NCI-H1436 treated with DMSO at 0.1 percent for 48 hours (cell line): ENCODE measurements at places on chromosomes 5 and 9.

- peak; percentile 13 for DNase-seq
These were observed 8.9 kb downstream of the CXCL14 start for GRCh38 chr5:135569755-135570452.

GRCh38 chr9:81146684-81147337 is 542.5 kb downstream of the TLE1 start:
- DNase-seq = no peak

DNA sequence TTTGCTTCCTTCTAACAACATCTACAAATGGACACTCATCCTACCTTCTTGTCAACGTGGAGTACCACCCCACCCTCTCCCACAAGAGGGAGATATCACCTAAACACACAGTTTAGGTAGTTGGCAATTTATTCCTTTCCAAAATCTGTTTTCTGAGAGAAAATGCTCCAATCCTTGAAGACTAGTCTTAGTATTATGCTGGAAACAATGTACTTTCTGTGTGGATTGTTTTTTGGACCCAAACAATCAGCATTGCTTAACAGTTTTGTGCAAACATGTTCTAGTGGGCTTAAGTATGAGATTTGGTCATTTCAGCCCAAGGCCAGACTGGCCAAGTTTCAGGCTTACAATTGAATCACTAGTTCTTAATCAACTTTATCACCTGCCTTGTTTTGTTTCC is 359.1 kb downstream of the ARHGEF28 start:
- no peak for DNase-seq

DNA sequence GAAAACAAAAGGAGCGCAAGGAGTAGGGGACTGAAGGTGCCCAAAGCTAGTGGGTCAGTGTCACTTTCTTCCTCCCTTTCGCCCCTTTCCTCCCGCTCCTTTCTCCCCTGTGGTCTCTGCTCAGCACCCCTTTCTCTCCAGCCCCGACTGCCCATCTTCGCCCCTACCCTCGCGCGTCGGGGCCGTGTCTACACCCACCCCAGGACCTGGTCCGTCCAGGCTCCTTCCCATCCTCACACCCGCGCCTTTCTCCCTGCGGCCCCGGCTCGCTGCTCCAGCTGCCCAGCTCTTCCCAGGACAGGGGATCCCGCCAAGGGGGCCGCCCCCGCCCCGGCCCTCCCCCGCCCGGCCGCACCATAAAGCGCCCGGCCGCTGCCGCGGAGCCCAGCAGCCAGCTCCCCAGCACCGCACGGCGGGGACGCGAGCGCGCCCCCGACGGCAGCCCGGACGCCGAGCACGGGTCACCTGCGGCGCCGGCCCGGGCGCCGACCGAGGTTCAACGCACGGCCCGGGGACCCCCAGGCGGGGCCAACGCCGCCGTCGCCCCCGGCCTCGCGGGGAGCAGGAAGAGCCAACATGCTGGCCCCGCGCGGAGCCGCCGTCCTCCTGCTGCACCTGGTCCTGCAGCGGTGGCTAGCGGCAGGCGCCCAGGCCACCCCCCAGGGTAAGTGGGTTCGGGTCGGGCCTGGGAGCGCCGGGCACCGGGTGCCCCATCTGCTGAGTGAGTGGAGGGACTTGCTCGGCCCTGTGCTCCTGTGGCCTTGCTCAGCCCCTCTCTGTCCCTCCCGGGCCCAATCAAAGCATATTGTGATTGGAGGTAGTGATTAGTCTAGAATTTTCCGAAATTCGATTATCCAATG is at the start of gene THBS4:
Gene THBS4 (plus strand): TSS at position 387 of the 860 bp plus-strand sequence. CDS start 190 bp downstream, at position 577.
- no peak for DNase-seq

- DNase-seq = no peak
These were observed 62.5 kb downstream of the COL23A1 start for GRCh38 chr5:178527458-178528307.

DNA sequence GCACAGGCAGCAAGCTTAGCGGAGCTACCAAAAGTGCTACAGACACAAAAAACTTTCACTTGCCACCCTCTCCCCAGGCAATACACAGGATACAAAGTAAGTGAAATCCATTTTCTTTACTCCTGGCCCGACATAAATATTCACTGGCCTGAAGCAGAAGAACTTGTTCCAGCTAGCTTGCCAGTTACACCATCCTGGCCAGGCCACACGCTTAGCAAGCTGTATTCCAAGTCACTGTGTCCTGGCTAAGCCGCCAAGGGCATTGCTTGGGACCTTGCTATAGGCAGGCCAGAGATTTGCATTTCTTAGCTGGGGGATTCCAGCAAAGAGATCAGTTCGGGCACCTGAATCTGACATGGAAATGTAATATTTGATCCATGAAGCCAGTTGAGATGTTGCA is 71.0 kb upstream of the SLC1A3 start:
- DNase-seq = no peak

DNA sequence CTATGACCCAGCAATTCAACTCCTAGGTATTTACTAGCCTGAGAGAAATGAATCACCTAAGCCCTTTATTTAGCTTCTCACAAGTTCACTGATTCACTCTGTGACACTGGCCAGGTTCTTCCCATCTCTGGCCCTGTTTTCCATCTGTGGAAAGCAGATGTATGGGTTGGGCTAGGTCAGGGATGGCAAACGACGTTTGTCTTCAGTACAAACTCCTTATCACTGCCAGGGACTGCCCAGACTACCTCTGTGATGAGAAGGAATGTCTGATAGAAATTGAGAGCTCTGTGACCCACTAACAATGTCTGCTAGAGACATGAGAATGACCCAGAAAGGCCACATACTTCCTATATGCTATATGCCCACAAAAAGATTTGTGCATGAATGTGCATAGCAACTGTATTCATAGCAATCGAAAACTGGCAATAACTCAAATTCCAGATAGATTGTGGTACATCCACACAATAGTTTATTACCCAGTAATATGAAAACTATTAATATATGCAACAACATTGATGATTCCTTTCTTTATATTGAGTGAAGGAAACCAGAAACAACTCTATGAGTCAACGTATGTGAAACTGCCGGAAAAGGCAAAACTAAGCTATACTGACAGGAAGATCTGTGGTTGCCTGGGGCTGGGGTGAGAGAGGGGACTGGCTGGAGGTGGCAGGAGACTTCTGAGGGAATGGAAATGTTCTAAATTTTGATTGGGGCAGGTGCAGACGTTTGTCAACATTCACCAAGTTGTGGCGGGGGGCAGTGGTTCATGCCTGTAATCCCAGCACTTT is 32.0 kb upstream of the ADAM19 start:
- no peak for DNase-seq

GRCh38 chr5:108947164-108947563 is 199.5 kb downstream of the FER start:
- no peak for DNase-seq

DNA sequence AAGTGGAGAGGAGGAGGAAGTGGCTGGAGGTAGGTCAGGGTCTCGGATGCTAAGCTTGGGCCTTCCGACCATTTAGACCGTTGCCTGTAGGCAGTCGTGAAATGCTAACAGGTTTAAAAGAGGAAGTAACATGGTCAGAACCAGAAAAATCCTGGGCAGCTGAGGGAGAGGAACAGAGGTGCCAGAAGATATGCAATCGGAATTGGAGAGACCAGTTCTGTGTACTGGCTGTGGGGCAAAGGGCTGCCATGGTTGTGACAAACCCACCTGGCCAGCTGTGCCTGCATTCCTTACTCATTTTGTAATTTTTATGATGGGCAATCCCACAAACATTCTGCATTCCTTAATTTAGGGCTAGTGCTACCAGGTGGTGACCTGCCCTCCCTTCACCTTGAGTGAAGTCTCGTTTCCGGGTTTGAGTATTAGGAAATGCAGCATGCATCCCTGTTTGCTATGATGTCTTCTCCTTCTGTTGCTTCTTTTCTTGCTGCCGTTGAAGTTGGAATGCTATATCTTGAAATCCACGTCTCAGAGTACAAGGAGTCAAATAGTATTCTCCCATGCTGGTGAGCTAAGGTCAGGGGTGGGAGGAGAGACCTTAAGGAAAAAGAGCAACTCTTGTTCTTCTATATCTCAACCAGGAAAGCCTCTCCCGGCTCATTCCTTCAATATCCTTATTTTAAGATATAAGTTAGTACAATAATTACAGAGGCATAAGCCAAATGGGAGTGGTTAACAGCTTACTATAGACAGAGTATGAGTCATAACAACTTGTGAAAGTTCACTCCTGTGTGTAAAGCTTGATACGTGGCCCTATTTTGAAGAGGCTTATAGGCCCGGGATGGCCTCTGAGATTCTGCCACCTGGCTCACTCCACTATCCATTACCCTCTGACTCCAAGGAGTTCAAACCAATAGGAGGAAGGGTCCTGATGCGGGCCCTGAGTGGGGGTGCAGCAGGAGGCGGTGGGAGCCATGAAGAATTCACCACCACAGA is 37.0 kb downstream of the B4GALT1 start:
- no peak for DNase-seq

DNA sequence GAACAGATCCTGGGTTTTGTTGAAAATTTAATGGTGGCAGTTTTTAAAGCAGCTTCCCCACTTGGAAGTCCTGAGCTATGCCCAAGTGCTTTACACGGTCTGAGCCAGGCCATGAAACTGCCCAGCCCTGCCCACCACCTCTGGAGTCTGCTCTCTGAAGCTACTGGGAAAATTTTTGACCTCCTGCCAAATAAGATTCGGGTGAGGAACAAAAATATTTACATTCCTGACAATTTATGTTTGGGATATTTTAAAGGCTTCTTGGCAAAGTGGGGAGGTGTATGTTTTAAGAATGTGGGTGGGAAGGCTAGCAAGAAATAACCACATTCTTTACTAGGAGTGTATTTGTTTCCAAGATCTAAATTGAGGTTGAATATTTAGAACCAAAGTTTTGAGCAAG is 50.0 kb downstream of the HACD4 start:
- DNase-seq = no peak

GRCh38 chr5:172867761-172868435 is 33.8 kb downstream of the ERGIC1 start:
- no peak for DNase-seq

- DNase-seq = no peak
These were observed 76.0 kb upstream of the CD180 start for GRCh38 chr5:67272453-67273130.

GRCh38 chr9:32742296-32742695 is 41.0 kb upstream of the TMEM215 start:
- DNase-seq = no peak

GRCh38 chr5:171927345-171927941 is 79.0 kb downstream of the FBXW11 start:
- no peak for DNase-seq

DNA sequence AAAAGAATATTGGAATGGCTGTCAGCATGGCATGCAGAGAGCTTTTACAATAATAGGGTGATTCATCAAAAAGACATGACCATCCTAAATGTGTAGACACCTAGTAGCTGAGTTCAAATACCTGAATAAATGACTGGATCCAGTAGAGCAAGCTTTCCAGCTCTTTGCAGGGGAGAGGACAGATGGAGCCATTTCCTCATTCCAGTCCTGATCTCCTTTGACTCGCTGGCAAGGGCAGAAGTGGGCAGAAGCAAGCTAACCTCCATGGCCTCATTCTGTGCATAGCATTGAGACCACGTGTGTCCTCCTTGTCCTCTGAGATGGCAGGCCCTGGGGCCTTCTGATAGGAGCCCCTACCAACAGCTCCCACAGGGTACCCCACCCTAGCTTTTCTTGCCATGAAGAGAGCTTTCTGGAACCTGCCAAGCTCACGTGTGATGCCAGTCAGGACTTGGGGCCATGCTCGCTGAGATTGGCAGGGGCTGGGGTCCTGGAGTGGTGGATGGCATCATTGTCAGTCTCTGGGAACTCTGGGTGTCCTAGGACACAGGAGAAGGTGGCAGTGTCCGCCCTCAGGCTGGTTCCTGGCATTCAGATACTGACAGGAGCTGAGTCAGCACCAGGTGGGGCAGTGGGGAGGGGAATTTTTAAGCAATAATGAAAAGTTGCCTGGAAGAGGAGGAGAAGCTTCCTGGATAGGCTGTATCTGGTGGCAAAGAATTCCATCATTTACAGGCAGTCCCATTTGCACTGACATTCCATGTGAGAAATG is 33.6 kb downstream of the WWC1 start:
- no peak for DNase-seq

GRCh38 chr9:37302277-37302676 is 120.2 kb upstream of the GRHPR start:
- no peak for DNase-seq

GRCh38 chr9:23938908-23939307 is 112.9 kb upstream of the ELAVL2 start:
- DNase-seq = no peak
